ENCODE measurements at places on chromosomes 5 and 9.
A peak's percentile ranks its signal among the peaks of the same experiment; 100 is the strongest.

GRCh38 chr9:121217609-121218292, 16.1 kb upstream of the RAB14 start:
- DNase-seq: no peak

- DNase-seq: no peak
Measured at GRCh38 chr9:121661328-121661727, 9.9 kb downstream of the DAB2IP start.

GRCh38 chr5:134413046-134413445, 1.4 kb upstream of the CDKN2AIPNL start:
- DNase-seq: no peak

DNA sequence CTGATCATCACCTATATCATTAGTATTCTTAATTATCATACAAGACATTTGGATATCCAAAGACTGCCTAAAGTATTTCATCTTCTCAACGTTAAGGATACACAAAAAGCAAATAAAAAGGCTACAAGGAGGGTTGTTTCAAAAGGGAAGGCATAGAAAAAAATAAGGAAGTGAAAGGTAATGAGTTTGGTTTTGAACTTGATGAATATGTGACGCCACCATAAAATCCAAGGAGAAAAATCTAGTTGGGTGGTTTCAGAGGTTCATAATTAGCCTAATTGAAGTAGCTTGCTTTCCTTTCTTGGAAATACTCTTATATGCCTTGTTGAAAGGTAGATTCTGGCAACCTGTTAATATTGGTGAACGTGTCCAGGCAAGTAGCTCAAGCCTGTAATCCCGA, 96.1 kb upstream of the SGCD start:
- DNase-seq: no peak

- no peak for DNase-seq
Measured at GRCh38 chr5:78803353-78803752, 154.8 kb upstream of the LHFPL2 start.

DNA sequence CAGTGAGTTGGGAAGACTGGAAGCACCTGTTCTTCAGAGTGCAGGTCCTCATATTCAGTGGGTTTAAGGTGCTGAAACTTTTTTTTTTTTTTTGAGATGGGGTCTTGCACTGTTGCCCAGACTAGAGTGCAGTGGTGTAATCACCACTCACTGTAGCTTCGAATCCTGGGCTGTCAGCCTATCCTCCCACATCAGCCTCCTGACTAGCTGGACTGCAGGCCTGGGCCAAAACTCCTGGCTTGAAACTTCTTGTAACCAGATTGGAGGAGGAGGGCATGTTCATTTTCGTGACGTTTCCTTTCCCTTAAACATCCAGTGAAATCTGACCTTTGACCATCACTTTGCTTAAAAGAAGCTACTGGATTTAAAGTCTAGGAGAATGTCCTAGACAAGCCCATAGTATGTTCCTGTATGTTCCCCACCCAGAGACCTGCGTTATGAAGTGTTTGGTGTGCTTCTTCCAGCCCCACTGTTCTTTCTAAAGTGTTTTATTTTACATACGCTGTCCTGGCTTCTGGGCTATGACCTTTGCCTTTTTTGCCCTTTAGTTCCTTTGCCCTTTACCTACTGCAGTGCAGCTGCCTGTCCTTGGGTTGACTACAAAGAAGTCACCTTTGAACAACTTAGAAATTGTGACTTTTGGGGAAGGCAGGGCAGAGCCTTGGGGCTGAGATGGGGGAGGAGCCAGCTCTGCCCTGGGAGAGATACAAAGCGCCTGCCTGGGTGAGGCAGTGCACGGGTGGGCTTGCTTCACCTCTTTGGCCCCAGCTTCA, 18.4 kb downstream of the TENT4A start:
- no peak for DNase-seq

DNA sequence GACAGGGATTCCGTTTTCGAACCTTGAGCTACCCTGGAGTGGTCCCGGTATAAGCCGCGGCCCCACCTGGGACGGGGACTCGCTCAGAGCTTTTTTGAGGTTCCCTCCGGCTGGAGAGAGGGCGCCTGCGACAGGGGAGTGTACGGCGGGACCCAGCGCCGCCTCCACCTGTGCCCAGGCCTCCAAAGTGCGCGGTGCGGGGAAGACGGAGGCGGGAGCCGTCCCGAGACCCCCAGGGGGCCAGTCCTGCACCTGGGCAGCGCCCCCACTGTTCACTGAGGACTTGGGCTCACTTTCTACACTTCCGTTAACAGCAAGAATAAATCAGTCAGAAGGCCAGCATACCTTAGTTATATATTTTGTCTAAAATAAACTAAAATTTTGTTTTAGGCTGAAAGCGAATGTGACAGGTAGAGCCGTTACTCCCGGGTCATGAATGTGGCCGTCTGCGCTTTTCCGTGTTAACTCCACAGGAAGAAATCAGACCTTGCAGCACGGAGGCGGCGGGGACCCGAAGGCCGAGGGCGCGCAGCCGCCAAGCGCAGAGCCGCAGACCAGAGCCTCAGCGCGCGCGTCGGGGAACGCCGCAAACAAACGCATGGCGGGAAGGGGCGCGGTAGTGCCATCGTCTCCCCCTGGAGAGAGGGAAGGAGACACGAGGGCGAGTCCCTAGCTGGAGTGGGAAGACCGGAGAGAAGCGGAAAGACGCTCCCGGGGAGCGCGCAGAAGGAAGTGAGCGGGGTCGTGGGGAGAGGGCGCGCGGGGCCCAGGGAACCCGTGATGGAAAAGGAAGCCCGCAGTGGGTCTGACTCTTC, 14.1 kb downstream of the TRIM7 start:
- DNase-seq: peak; percentile 69

DNA sequence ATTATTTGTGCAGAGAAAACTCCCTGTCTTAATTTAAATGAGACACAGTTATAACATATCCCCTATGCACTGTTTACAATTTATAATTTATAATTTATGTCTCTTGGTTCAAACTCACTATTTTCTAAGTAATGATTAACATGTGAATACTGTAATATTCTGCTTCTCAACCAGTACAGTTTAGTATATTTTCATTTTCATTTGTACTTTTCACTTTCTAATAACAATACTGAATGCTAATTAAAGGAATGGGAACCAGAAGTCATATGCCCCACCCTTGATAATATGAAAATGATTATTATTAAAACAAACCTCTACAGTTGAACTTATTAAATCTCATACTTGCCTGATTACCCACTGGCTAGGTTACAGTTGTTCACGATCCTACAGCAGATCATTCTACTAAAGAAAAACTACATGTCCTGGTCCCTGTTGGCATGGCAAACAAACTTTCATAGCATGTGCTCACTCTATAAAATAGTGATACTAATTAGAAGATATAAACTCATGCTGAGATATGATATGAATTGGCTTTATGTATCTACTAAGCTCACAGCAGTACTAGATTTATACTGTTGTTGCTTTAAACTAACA, 66.4 kb downstream of the POU5F2 start:
- no peak for DNase-seq

DNA sequence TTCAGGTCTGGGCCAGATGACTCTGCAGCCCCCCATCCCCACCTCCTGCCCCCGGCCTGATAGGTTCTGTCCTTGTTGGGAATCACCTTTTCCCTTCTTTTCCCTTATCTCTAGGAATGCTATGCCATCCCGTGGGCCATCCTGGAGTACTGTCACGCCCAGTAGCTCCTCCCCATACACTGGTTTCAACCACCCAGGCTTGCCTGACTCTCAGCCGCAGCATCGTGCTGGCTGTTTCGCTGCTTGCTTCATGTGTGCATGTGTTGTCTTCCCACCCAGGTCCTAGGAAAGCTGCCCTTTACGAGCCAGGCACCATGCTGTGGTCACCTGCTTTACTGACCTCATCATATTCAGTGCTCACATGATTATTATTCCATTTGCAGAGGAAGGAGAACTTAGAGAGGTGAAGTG, 71.8 kb downstream of the ANGPTL2 start:
- no peak for DNase-seq

DNA sequence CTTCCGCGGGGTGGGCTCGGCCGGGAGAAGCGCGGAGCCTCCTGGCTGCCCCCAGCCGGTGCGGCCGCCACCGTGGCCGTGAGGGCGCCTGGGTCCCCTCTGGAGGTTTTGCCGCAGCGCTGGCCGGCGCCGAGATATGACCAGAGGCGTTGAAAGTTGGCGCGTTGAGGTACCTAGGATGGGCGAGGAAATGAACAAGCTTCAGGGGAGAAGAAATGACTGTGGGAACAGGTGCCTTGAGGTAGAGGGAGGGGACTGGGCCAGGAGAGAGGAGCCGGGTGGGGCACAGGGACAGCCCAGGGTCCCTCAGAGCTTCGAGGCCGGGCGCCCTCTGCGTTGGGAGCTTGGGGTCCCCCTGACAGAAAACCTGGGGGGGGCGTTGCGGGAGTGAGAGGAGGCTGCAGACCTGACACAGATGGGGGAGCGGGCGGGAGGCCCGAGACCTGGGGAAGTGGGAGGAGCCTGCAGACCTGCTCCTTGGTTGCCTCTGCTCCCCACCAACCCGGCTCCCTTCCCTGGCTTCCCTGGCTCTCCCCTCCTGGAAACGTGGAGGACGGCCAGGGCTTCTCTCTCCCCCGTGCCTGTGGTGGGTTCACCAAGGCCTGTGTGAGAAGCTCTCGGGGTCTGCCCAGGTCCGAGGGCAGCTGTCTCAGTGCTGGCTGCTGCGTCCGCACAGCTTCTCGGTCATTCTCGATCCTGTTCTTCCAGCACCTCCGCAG, 14.2 kb downstream of the RABL6 start:
- DNase-seq: no peak

DNA sequence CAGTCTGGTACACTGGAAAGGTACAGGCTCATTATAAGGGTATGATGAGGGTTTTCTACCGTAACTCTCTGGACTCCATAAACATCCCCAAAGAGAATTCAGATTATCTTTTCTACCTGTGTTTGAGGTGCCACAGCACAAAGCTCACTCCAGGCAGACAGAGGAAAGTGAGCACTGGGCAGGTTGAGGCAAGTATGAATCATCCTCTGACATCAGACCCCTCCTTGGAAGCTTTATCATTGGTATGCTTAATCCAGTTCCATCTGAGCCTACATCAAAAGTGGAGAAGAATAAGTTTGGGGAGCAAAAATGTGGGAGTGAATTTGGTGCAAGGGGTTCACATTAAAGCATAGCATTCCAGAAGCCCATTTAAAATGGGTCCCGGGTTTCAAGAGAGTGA, 21.7 kb downstream of the C9orf152 start:
- no peak for DNase-seq

DNA sequence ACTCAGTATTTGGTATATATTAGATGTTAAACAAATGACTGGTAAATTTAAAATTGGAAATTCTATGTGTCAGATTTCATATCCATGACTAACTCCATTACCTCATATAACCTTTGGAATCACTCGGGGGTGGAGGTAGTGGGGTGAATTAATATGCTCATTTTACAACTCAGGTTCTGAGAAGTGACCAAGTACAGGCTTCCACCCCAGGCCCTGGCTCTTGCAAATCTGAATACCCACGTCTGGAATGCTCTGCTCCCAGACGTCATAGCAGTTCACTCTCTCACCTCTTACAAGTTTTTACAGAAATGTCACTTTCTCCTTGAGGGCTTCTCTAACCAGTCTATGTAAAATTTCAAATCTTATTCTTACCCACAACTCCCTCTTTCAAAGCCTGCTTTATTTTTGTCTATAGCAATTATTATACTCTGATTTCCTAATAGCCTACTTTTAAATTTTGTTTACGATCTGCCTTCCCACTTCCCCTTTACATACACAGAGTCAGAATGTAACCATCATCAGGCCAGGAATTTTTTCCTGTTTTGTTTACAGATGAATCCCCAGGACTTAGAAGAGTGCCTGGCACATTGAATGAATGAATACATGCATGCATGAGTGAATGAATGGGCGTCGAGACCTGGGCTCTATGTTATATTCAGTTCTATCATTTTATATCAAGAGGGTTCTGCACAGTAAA, 134.1 kb upstream of the IFNE start:
- DNase-seq: no peak

DNA sequence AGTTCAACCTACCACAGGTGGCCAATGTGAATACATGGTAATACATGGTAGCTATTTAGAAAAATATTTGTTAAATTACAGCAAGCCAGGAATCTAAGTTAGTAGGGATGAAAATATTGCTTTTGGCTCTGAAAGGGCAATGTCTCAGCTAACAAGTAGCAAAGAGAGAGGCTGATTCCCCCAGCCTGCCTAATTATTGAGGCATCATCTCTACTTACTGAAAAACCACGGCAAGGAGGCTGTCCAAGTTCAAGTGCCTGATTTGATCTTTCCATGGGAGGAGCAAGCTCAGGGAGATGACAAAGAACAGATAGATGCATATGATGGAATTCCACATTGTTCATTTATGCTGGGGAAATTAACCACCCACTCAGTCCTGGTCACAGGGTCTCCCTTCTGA, 28.7 kb upstream of the UBTD2 start:
- DNase-seq: no peak

GRCh38 chr5:64766941-64767340, 1.6 kb downstream of the SREK1IP1 start:
- DNase-seq: no peak

- DNase-seq: no peak
Measured at GRCh38 chr9:5857928-5858327, 25.0 kb upstream of the ERMP1 start.

DNA sequence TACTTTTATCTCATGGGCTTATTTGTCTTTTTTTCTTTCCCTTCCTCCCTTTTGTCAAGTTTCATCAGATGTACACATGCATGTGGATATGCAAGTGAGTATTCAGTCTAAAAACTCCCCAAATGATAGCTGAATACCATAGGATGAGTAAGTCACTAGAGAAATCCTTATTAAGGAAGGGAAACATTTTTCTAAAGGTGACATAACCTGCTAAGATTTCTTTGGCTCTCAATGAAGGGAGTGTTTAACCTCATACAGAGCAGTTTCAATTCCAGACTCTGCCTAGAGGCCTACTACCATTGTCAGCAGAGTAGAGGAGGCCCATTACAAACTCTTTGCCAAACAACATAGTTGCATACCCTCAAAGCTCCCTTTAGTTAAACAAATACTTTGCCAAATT, 192.4 kb downstream of the ARHGEF28 start:
- DNase-seq: no peak

DNA sequence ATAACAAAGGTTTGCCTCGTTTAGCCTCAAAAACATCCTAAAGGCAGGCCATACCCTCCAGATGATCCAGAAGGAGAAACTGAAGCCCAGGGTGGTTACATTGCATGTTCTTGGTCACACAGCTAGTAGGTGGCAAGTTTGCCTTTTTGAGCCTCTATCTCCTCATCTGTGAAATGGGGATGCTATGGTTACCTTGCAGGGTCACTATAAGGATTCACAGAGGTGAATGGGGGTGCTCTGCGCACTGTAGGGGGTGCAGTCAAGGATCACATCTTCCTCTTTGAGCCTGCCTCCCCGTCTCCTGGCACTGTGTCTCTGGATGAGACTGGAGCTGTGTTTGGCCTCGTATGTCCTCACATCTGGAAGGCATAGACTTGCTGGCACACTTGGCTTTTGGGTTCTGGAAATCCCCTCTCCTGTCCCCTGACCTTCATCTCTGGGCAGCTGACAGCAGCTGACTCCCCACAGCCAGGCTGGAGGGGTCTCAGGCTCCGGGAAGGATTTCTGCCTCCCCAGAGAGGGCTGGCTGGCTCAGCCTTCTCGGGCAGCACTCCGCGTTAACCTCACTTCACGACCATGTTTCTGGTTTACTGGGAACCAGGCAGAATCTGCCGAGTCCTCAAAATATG, 167.7 kb downstream of the RGS3 start:
- no peak for DNase-seq

DNA sequence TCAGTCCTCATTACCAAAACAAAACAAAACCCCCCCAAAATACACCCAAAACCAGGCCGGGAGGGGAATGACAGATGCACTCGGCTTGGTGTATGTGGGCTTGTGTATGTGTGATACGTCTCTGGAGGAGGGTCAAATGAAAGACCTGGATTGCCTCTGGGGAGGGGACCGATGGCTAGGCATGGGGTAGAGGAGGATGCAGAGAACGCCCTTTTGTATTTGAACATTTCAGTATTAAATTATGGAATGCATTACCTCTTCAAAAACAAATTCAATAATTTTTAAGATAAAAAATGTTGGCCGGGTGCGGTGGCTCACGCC, 61.4 kb downstream of the LMX1B start:
- DNase-seq: no peak

All from stimulated activated CD8-positive, alpha-beta memory T cell treated with anti-CD3 and anti-CD28 coated beads, Interleukin-4, amount 100 ng/mL, for 48 hours (primary cell).